HTR-8/SVneo (cell line): ENCODE measurements at places on chromosomes 4 and X.

- peak; percentile 35 for DNase-seq
These were observed 23.2 kb upstream of the UVSSA start for GRCh38 chr4:1323635-1324442.

GRCh38 chr4:158169931-158170690 lies 2.7 kb downstream of the GASK1B start:
- no peak for DNase-seq

- DNase-seq = no peak
These were observed 201.1 kb downstream of the STPG2 start for GRCh38 chr4:97942137-97942536.

DNA sequence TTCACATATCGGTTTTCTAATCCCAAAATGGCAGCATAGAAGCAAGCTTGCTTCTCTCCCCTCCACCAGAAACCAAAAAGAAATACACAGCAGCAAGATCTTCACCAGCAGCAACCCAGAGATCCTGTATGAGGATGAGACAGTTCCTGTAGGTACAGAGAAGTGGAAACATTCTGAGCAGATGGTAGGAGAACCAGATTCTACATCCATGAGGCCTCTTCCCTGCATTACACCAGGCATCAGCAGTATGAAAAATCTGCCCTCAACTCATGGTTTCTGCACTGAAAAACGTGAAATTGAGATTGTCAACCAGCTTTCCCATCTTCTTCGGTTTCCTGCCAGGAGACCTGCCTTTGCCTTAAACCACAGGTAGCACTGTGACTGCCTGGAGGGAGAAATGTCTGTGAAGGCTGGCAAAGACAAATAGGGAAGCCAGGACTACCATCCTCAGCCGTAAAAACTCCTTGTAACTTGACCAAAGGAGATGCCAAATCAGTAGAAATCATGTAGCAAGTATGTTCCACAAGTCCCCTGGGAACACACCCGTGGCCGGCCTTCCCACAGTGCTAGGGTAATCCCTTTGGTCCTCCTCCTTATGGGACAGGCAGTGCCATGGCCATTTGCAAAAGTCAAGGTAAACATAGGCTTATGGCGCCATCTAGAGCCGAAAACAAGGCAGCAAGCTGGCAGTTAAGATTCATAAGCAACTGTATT lies 24.0 kb upstream of the MTHFD2L start:
- DNase-seq = no peak

DNA sequence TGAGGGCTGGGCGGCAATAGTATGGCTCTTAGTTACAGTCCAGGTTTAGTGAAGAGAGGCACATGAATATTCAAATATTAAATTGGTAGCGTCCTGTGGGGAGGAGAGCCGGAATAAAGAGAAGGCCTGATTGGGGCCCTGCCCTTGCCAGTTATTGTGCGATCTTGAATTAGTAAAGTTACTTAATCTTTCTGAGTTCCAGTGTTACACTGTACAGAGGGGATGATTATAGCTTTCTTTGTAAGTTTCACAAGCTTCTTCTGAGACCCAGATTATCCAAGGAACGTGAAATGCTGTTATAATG lies 1.2 kb downstream of the METAP1 start:
- DNase-seq = no peak

- no peak for DNase-seq
These were observed 148.4 kb upstream of the SPRY1 start for GRCh38 chr4:123248085-123248659.

GRCh38 chr4:123832173-123833026 lies 435.8 kb downstream of the SPRY1 start:
- DNase-seq = peak; percentile 71

GRCh38 chrX:106042296-106042695 lies 3.8 kb upstream of the SERPINA7 start:
- no peak for DNase-seq

DNA sequence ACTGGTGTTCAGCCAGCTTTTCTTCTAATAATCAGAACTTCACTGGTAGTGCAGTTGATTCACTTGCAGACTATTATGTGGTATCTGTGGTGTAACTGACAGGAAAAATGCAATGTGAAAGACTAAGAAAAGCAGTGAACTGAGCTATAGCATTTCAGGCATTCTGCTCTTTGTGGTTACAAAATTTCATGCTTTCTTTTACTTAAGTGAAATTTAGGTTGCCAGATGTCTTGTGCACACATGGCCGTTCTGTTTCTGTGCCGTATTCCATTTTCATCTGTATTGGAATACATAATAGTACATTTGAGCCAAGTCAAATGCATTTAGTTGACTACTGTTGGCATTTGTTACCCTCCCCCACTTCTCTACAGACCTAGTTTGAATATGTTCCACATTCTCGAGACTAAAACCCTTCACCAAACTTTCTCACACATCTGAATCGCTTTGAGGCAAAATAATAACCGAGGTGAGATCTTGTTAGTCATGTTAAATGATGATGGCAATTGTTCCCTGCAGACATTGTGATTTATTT lies 8.2 kb downstream of the RTL3 start:
- DNase-seq = no peak

GRCh38 chrX:100409610-100410590 lies at the start of gene PCDH19:
Gene PCDH19, minus strand, starts transcription at chrX:100410273. Its CDS starts 1,676 bp downstream, at chrX:100408597.
- DNase-seq = no peak

- DNase-seq = no peak
These were observed 499 bp upstream of the NFXL1 start for GRCh38 chr4:47914926-47915237.

GRCh38 chr4:57168982-57169381 lies 58.8 kb upstream of the IGFBP7 start:
- no peak for DNase-seq

GRCh38 chr4:118920247-118920646 lies 31.6 kb downstream of the SYNPO2 start:
- no peak for DNase-seq

DNA sequence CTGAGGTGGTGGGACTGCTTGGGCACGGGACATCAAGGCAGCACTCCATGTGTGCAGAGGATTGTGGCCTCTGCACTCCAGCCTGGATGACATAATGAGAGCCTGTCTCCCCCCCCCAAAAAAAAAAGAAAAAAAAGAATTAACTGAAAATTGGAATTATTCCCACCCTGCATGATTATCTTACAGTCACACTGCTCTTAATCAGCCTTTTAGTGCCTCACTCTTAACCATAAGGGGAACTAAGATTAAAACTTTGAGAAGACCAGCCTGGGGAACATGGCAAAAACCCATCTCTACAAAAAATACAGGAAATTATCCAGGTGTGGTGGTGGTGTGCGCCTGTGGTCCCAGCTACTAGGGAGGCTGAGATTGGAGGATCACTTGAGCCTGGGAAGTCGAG lies 94.6 kb downstream of the UBE2K start:
- DNase-seq = no peak

- no peak for DNase-seq
These were observed 51.5 kb downstream of the PJA1 start for GRCh38 chrX:69113723-69114122.

GRCh38 chrX:46279925-46280313 lies 265.3 kb downstream of the ZNF674 start:
- no peak for DNase-seq

GRCh38 chr4:48777739-48778138 lies 2.3 kb downstream of the FRYL start:
- DNase-seq = no peak

GRCh38 chr4:177410566-177410965 lies 31.7 kb downstream of the AGA start:
- DNase-seq = no peak

- DNase-seq = peak; percentile 54
These were observed 75.6 kb downstream of the MAML3 start for GRCh38 chr4:140078366-140078765.

GRCh38 chr4:88110826-88111225 lies 47.6 kb downstream of the ABCG2 start:
- no peak for DNase-seq

- no peak for DNase-seq
These were observed 39.3 kb upstream of the SMARCAD1 start for GRCh38 chr4:94168321-94168720.

- no peak for DNase-seq
These were observed 128.5 kb upstream of the VEGFC start for GRCh38 chr4:176921256-176921655.

DNA sequence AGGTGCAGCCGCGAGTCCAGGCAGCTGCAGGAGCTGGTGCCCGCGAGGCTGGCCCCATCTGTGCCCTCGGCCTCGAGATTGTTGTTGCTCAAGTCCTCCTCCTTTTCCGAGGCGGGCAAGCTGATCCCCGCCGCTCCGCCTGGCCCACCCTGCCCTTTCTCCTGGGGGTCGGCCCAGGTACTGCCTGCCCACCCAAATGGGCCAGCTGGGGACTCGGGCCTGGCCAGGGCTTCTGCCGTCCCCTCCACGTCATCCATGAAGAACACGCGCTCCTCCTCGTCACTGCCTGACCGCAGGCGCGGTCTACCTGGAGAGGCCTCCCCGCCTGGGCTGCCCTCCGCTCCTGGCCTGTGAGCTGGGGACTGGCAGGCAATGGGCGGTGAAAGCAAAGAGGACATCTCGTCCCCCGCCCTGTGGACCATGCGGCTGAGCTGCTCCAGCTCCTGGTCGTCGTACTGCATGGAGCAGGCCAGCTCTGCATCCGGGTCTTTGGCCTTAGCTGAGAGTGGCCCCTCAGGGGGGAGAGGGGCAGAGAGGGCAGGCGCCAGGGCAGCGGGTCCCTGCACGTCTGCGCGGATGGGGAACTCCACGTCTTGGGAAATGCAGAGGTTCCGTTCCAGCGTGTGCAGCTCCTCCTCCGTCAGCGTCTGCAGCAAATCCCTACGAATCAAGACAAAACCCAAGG lies 43.1 kb upstream of the MXD4 start:
- DNase-seq = no peak

DNA sequence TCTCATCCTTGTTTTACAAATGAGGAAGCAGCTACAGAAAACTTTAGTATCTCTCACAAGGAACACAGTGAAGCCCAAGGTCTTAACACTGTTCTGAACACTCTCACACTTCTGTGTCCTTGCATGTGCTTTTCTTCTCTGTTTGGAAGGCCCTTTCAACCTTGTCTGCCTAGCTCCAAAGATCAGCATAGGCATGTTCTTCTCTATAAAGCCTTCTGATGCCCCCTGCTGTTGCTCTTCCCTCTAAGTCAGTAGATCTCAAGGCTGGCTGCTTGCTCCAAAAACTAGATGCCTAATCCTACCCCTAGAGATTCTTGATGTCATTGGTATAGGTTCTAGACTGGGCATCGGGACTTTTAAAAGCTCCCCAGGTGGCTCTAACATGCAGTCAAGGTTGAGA lies 5.9 kb downstream of the APOO start:
- DNase-seq = peak; percentile 74

GRCh38 chr4:138710297-138710696 lies 305.3 kb upstream of the NOCT start:
- DNase-seq = no peak

DNA sequence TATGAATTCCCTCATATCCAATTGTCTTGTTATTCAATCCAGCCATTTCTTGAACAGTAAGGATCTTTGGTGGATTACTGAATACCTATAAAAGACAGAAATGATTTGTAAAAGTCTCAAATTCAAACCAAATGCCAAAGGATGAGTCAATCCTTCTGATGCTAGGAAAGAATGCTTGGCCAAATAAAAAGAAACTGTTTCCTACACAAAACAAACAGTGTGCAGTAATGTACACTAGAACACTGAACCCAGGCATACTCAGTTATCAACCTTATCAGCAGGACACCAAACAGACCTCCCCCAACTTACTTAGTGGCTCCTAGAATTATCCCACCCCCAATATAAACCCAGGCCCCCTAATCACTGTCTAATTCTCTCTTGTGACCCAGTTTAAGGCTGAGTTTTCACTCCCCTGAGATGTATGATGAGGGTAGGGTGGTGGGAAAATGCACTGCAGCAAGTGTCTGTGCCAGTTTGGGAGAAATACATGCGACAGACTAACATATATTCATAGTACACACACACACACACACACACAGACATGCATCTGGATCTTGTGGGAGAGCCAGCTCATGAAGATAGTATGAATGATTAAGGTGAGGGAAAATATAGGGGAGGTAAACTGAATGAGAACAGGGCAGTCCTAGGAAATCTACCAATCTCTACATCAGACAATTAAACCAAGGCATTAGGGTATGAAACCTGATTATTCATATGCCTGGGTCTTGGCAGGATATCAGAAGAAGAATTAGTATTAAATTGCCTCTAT lies 35.0 kb downstream of the CLDN2 start:
- DNase-seq = no peak

DNA sequence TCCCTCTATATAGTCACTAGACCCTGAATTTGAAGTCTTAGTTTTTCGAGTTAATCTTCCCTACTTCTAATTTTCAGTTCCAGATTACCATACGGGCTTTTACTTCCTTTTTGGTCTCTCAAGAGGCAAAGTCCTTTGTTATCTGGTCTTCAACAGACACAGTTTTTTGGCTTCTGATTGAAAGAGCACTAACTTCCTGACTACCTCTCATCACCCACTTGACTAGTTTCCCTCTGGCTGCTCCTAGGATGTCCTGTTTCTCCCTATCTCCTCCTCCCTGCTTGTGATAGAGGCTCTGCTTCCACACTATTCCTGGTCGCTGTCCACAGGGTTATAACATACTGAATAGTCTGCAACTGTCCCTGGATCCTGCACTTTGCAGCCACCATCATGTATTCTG lies 16.7 kb upstream of the WDR44 start:
- DNase-seq = no peak

DNA sequence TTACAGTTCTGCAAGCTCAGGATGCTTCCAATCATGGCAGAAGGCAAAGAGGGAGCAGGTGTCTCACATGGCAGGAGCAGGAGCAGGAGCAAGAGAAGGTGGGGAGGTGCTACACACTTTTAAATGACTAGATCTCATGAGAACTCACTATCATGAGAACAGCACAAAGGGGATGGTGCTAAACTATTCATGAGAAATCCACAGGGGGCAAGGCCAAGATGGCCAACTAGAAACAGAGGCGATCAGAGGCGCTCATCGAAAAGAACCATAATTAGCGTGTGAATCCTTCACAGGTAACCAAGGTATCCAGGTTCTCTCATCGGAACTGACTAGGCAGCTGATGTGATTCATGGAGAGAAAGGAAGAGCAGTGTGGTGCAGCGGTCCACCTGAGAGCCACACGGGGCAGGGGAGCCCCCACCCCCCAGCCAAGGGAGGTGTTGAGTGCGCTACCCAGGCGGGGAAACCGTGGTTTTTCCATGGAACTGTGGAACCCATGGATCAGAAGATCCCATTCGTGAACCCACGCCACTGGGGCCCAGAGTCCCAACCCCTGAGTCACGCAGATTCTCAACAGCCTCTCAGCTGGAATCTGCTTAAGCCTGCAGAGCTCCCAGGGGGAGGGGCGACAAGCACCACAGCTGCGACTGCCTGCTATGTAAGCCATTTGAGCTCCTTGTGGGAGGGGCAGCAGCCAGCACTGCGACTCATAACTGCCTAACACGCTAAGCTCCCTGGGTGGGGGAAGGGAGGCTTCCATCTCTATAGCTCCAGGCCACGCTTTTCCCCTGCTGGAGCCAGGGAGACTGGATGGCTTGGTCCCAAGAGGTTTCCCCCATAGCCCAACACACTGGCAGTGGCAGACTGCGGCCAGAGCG lies 46.7 kb downstream of the FGF16 start:
- DNase-seq = peak; percentile 21

DNA sequence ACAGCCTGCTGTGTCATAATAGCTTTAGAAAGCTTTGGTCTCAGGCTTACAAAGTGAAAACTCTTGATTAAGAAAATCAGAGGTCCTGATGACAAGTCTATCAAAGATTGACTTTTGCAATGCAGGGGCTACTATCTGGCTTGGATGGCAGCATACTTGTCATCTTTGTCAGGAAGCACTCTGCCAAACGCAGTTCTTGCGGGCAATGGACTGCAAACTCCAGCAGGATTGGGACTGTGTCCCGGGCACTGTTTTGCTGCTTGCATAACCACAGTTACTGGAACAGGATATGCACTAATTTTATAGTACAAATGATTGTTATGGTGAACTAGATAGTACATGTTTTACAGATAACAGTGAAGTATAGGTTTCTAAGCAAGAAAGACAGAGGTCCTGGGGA lies 185.6 kb downstream of the IQCM start:
- no peak for DNase-seq
